Mesendoderm (in vitro differentiated cells): ENCODE measurements at places on chromosomes 2 and 18.

DNA sequence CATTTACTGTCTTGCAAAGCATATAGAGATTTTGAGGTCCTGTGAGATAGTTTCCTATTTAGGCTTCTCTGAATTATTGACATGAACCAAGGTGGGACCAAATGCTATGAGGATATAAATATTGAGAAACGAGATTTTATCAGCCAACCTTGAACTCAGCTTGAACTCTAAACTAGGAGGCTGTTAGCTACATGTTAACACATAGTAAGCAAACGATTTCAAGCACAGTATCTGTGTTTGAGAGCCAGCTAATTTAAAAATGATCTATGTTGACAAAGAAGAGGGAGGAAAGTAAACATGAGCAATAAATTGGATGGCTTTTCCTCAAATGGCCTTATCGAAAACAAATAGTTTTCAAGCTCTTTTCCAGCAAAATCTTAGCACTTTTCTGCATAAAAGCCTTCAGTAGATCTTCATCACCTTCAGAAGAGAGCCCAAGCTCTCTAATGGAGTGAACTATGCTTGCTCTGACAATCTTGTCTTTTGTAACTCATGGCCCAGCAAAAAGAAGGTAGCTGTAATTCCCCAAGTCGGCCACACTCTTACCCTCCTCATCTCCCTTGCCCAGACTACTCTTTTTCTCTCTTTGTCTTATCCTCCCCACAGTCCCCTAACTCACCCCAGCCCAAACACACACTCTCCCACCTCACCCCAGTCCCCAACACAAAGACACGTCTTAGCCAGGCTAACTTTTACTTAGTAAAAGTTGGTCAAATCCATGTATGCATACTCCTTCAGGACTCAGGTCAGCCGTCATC is 14.7 kb downstream of the CD28 start:
- DNase-seq: peak; percentile 16
- no peak overlapping the region for H3K4me3 ChIP-seq
- no peaks in the 10 kb centered on the region for H3K27me3 ChIP-seq
- no peak overlapping the region for H3K27ac ChIP-seq
- H3K36me3 ChIP-seq: no peaks in the 10 kb centered on the region

GRCh38 chr2:157792335-157793052 is 83.6 kb downstream of the ACVR1 start:
- H3K27me3 ChIP-seq: no peaks in the 10 kb centered on the region
- H3K4me1 ChIP-seq: peaks cover 7% of the 10 kb centered on the region
- H3K4me3 ChIP-seq: no peak overlapping the region
- H3K36me3 ChIP-seq: no peaks in the 10 kb centered on the region

- no peak overlapping the region for H3K27ac ChIP-seq
- H3K27me3 ChIP-seq: no peaks in the 10 kb centered on the region
- H3K4me3 ChIP-seq: no peak overlapping the region
- H3K4me1 ChIP-seq: no peaks in the 10 kb centered on the region
- no peaks in the 10 kb centered on the region for H3K36me3 ChIP-seq
- DNase-seq: no peak
These were observed 1492.5 kb upstream of the TMEFF2 start for GRCh38 chr2:193687195-193687594.

GRCh38 chr2:69353360-69353759 is 33.7 kb downstream of the GFPT1 start:
- H3K36me3 ChIP-seq: no peaks in the 10 kb centered on the region
- DNase-seq: no peak
- no peak overlapping the region for H3K4me3 ChIP-seq
- H3K27ac ChIP-seq: no peak overlapping the region

DNA sequence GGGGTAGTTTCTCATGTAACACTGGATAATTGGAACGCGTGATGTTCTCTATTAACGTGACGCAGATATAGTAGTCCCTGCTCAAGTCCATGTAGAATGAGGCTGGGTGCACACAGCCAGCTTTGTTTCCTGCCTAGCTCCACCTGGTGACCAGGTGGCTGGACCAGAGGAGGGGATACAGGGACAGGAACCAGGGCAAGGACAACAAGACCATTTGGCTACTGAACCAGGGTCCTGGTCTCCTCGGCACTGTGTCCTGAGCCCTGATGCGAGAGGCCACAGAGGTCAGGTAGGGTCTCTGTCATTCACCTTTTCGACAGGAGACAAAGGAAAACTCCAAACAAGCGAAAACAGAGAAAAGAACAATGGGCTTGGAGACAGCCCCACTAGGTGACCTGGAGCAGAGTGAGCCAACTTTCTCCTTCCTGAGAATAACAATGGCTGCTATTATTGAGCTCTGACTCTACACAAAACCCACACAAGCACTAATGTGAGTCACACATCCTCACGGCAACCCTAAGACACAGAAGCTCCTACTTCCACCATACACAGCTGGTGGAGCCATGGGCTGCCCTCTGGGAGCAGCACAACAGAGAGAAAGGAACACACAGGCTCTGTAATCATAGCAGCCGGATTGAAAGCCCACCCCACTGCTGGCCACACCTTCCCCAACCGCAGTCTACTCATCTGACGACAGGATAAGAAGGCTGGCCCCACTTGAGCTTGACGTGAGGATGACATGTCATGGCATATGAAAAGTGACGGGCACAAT is 67.3 kb upstream of the TEX51 start:
- no peaks in the 10 kb centered on the region for H3K4me1 ChIP-seq
- H3K27me3 ChIP-seq: no peaks in the 10 kb centered on the region
- no peak overlapping the region for H3K4me3 ChIP-seq
- no peaks in the 10 kb centered on the region for H3K36me3 ChIP-seq
- no peak overlapping the region for H3K27ac ChIP-seq

- H3K36me3 ChIP-seq: no peaks in the 10 kb centered on the region
- no peak overlapping the region for H3K4me3 ChIP-seq
- peak; percentile 89 for DNase-seq
- no peak overlapping the region for H3K27ac ChIP-seq
- peaks cover 11% of the 10 kb centered on the region for H3K4me1 ChIP-seq
These were observed 44.5 kb downstream of the USP34 start for GRCh38 chr2:61426267-61426897.

DNA sequence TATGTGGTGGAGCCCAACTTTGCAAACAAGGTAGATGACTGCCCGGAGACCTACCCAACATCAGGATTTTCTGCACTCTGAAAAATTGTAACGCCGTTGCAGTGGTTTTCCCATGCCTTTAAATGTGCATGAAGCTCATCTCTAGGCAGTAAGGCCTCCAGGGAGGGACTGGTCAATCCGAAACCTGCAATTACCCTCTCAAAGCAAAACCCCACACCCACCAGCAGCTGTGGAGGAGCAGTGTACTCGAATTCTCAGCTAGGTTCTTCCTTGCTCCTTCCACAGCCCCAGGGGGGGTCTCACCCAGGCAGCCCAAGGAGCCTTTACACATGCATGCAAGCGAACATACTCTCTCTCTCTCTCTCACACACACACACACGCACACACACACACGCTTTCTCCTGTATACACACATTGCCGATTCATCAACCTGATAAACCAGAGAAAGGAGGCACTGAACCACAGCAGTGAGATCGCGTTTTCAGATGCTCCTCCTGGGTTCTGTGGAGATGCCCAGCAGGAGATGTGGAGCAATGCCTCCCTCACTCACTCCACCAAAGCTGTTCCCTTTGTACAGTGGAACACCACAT is 109.2 kb downstream of the VIT start:
- no peak overlapping the region for H3K27ac ChIP-seq
- no peak for DNase-seq
- H3K27me3 ChIP-seq: no peaks in the 10 kb centered on the region
- no peak overlapping the region for H3K4me3 ChIP-seq

DNA sequence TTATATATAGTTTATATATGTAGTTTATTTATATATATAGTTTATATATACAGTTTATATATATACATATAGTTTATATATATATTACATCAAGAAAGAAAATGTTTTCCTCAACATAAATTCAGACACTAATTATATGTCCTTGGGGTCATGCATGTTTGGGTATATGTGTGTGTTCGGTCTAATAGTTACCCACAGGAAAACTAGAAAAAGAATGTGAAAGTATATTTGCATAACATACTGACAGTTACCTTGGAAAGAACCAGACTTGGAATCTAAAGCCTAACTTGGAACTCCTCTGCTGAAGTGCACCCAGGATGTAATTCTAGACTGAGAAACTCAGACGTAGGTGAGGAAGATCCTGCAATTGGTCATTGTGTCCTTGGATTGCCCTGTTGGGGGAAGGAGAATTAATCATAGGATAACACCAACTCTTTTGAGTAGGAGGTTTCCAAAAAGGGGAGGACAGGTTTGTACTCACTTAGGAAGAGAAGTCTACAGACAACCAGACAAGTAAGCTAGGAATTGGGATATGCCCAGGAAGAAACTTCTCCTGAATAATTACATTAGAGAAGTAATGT is 8.9 kb upstream of the SLC25A12 start:
- no peak for DNase-seq
- no peaks in the 10 kb centered on the region for H3K27me3 ChIP-seq
- H3K36me3 ChIP-seq: no peaks in the 10 kb centered on the region
- no peaks in the 10 kb centered on the region for H3K4me1 ChIP-seq
- H3K27ac ChIP-seq: no peak overlapping the region

DNA sequence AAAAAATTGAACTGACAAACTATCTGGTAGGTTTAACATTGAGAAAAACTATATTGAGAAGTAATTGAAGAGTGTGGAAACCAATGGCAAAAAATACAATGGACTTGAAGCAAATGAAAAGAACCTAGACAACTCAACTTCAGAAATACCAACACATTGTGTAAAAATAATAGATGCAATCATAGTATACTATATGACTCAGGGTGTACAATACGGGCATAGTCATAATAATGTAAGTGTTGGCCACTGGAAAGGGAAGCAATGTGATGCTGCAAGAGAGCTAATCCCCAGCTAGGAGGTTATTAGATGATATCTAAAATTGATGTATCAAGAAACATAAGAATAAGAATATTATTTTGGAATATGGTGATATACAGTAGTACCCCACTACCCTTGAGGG is 45.3 kb downstream of the SMAD7 start:
- DNase-seq: no peak
- no peaks in the 10 kb centered on the region for H3K36me3 ChIP-seq
- no peaks in the 10 kb centered on the region for H3K4me1 ChIP-seq

DNA sequence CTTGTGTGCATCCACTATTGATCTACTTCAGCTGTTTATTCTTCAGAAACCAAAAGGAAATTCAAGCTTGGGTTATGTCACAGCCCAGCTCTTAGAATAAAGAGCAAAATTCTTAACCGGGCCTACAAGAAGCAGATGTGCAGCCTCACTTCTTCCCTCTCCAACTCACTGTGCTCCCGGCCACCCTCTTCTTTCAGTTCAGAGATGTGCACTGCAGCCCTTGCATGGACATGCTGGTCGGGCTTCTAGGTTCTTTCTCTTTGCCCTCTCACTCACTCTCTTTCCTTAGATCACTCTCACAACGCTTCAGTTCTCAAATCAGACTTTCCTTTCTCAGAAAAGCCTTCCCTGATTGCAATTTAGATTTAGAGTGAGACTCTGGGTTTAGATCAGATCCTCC is 104.1 kb downstream of the CHN1 start:
- H3K27me3 ChIP-seq: no peaks in the 10 kb centered on the region
- H3K36me3 ChIP-seq: peaks cover 1% of the 10 kb centered on the region
- no peak overlapping the region for H3K27ac ChIP-seq
- DNase-seq: peak; percentile 29

- peak; percentile 22 for DNase-seq
- H3K36me3 ChIP-seq: no peaks in the 10 kb centered on the region
- H3K27ac ChIP-seq: no peak overlapping the region
- peaks cover 5% of the 10 kb centered on the region for H3K4me1 ChIP-seq
- H3K27me3 ChIP-seq: no peaks in the 10 kb centered on the region
These were observed 1.0 kb upstream of the ROCK1 start for GRCh38 chr18:21112543-21113105.

- H3K36me3 ChIP-seq: no peaks in the 10 kb centered on the region
- no peaks in the 10 kb centered on the region for H3K27me3 ChIP-seq
These were observed 271.1 kb upstream of the VWC2L start for GRCh38 chr2:214139630-214140284.

GRCh38 chr2:222319586-222320435 is 21.0 kb upstream of the PAX3 start:
- peak overlapping the region; percentile 25 for H3K4me3 ChIP-seq
- no peak overlapping the region for H3K27ac ChIP-seq
- DNase-seq: no peak
- no peaks in the 10 kb centered on the region for H3K36me3 ChIP-seq
- no peaks in the 10 kb centered on the region for H3K4me1 ChIP-seq
- H3K27me3 ChIP-seq: peaks cover 44% of the 10 kb centered on the region

DNA sequence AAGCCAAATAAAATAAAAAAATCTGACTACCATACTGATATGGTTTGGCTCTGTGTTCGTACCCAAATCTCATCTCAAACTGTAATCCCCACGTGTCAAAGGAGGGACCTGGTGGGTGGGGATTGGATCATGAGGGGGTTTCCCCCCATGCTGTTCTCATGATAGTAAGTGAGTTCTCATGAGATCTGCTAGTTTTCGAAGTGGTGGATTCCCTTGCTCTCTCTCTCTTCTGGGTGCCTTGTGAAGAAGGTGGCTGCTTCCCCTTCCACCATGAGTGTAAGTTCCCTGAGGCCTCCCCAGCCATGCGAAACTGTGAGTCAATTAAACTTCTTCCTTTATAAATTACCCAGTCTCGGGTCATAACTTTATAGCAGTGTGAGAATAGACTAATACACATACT is 123.8 kb upstream of the WDSUB1 start:
- H3K4me3 ChIP-seq: no peak overlapping the region
- H3K27me3 ChIP-seq: no peaks in the 10 kb centered on the region
- peak; percentile 2 for DNase-seq
- no peak overlapping the region for H3K27ac ChIP-seq
- H3K36me3 ChIP-seq: no peaks in the 10 kb centered on the region

- H3K4me1 ChIP-seq: no peaks in the 10 kb centered on the region
- no peaks in the 10 kb centered on the region for H3K36me3 ChIP-seq
- no peak overlapping the region for H3K27ac ChIP-seq
These were observed 15.2 kb downstream of the FBXO41 start for GRCh38 chr2:73268830-73269685.

GRCh38 chr2:199461711-199462346 is 4.1 kb upstream of the SATB2 start:
- no peaks in the 10 kb centered on the region for H3K36me3 ChIP-seq
- peaks cover 2% of the 10 kb centered on the region for H3K4me1 ChIP-seq
- H3K27me3 ChIP-seq: peaks cover 46% of the 10 kb centered on the region
- no peak for DNase-seq
- H3K4me3 ChIP-seq: peak overlapping the region; percentile 41

DNA sequence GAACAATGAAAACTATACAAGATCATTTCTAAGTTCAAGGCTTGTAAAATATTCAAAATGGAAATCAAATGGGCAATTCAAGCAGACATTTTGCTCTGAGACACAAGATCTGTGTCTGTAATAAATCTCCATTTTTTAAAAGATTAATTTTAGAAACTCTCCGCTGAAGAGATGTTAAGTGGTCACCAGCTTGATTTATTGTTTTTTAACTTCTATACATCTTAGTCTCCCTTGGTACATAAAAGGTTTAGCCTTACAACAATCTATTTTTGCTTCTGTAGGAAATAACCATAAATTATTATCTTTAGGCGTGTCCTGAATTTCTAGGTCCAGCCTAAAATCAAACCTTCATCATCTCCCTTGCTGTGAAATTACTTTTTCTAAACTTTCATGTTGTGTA is 553.6 kb downstream of the NRXN1 start:
- no peaks in the 10 kb centered on the region for H3K36me3 ChIP-seq
- H3K27ac ChIP-seq: no peak overlapping the region
- no peak for DNase-seq
- no peaks in the 10 kb centered on the region for H3K27me3 ChIP-seq
